Activated T-cell treated with anti-CD3 and anti-CD28 coated beads for 4 hours (primary cell): ENCODE measurements at places on chromosomes 5 and 9.
A peak's percentile ranks its signal among the peaks of the same experiment; 100 is the strongest.

GRCh38 chr5:55993013-55993412, 1.8 kb downstream of the IL6ST start:
- DNase-seq: no peak

- DNase-seq: no peak
These were observed 10.8 kb downstream of the TNFSF8 start for GRCh38 chr9:114919611-114920010.

DNA sequence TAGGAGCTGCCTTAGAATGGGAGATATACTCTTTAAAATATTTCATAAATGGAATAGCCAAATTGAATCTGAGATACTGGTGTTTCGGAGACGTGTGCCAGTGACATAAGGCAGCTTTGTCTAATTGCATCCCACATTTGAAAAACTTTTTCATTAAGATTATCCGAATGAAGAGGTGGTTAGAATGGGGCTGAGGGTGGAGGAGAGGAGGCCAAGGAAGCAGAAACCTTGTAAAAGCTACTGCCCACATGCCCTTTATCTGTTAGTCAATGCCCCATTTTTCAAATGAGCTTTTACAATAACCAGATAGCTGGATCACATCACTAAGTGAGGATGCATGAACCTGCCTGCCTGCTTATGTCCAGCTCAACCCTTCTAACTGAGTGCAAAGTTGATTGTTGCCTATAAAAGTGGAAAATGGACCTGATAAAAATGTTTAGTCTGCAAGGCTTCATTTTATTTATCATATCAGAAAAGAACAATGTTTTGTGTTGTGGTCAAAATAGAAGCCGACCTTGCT, 34.8 kb downstream of the SNX24 start:
- no peak for DNase-seq

DNA sequence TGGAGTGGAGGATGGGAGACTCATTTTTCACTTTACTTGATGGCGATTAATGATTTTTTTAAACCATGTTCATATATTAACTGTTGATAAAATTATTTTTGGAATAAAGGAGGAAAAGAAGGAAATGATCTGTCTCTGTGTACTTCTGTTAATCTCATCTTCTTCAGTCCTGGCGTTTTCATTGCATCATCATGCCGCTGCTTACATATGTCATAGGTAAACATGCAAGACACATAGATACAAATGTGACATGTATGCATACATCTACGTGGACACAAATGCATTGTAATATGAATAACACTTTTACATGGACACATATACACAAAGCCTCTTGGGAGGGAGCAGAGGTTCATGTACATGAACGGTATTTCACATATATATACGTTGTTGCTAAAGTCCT, 10.0 kb downstream of the TMEM174 start:
- no peak for DNase-seq

DNA sequence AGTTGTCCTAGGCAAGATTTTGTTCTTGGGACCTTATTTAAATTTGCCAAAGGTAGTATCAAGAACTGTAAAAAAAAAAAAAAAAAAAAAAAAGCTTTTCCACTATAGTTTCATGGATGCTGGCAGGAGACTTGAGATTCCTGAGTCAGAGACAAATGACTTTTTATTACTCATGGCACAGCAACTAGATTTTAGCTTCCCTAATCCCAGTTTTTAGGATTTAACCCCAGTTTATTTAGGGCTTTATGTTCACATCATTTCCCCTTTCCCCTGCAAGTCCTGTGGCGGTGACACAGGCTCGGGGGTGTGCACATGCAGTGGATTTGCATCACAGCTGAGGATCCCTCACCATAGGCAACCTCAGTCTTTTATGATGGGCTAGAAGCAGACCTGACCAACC, 144.9 kb downstream of the GOLPH3 start:
- DNase-seq: no peak

GRCh38 chr9:12425878-12426864, 267.0 kb upstream of the TYRP1 start:
- no peak for DNase-seq

DNA sequence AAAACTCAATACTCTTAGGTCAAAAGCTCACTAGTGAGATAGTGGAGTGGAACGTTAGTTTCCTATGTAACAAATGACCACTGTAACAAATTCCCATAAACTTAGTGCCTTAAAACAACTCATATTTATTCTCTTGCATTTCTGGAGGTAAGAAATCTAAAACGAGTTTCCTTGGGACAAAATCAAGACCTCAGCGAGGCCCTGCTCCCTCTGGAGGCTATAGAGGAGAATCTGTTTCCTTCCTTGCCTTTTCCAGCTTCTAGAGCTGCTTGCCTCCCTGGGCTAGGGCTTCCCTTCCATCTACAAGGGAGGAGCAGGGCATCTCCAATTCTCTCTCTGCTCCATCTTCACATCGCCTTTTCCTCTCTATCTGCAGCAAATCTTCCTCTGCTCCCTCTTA, 32.0 kb downstream of the SEMA5A start:
- DNase-seq: no peak

- DNase-seq: no peak
These were observed 621 bp downstream of the FYB1 start for GRCh38 chr5:39218482-39219402.

DNA sequence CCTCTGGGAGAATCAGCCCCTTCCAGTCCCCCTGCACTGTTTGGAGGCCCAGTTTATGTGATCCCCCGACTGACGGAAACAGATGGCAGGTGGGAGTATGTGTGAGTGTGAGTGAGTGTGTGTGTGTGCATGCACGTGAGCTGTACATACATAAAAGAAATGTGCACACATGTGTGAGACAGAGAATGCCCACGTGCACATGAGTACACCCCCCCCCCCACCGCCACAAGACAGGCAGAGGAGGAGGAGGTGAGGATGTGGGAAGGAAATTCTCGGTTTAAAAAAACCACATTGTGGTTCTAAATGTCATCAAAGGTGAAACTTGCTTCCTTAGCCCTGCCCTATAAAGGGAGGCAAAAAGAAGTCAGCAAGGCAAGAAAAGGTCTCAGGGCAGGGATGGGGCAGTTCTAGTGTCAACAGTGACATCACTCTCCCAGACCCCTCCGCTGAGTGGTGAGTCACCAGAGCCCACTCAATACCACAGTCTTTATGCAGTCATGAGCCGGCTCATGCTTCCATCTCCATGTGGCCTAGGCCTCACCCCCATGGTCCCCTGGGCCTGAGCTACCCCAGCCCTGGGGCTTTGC, 79.2 kb upstream of the HSPA9 start:
- DNase-seq: peak; percentile 66

DNA sequence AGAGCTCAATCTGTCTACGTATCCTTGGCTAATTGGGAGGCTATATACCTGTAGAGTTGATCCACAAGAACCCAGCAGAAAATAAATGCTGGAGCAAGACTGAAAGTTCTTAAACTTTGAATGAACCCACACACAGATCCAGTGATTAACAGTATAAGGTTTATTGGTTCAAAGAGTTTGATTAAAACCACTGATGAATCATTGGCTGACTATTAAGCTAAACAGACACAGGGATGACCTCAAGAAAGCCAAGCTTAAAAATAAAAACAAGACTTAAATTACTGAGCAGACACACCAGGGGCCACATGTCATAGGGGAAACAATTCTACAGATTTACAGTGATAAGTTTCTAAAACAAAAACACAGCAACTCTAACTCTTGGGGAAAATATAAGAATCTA, 163.6 kb downstream of the SPATA31D1 start:
- DNase-seq: no peak

- DNase-seq: no peak
These were observed 4.6 kb downstream of the CSF1R start for GRCh38 chr5:150081541-150082283.

- no peak for DNase-seq
These were observed 436.7 kb downstream of the CETN3 start for GRCh38 chr5:89972901-89973300.

- no peak for DNase-seq
These were observed 6.5 kb downstream of the ORM2 start for GRCh38 chr9:114336157-114336556.

- DNase-seq: no peak
These were observed 75.1 kb downstream of the RXRA start for GRCh38 chr9:134401391-134401790.

- no peak for DNase-seq
These were observed 21.2 kb downstream of the FTMT start for GRCh38 chr5:121872856-121873255.

DNA sequence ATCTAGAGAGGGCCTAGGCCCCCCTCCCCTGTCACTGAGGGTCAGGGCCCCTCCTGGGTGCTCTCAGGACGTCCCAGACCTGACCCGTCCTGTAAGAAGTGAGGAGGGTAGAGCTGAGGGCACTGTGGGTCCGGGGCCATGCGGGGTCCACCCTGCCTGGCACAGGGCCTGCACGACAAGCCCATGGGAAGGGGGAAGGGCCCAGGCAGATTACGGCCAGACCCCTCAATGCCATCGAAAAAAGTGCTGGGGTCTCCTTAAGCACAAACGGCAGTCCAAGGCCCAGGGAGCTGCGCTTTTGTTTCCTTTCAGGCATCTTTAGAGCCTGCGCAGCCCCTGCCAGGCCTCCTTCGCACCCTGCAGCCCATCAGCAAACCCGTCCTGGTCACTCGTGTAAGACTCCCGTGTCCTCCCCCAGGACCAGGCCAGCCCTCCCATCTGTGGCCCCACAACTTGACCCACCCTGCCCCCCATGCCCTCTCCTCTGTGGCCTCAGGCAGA, 4.4 kb upstream of the EXOC3 start:
- DNase-seq: no peak

GRCh38 chr9:108160039-108160438, 670.5 kb upstream of the KLF4 start:
- no peak for DNase-seq

GRCh38 chr5:150640311-150641005, at the start of gene SYNPO:
Gene SYNPO (plus strand): TSS chr5:150640660. CDS start chr5:150648276, 7,616 bp downstream.
- DNase-seq: no peak

DNA sequence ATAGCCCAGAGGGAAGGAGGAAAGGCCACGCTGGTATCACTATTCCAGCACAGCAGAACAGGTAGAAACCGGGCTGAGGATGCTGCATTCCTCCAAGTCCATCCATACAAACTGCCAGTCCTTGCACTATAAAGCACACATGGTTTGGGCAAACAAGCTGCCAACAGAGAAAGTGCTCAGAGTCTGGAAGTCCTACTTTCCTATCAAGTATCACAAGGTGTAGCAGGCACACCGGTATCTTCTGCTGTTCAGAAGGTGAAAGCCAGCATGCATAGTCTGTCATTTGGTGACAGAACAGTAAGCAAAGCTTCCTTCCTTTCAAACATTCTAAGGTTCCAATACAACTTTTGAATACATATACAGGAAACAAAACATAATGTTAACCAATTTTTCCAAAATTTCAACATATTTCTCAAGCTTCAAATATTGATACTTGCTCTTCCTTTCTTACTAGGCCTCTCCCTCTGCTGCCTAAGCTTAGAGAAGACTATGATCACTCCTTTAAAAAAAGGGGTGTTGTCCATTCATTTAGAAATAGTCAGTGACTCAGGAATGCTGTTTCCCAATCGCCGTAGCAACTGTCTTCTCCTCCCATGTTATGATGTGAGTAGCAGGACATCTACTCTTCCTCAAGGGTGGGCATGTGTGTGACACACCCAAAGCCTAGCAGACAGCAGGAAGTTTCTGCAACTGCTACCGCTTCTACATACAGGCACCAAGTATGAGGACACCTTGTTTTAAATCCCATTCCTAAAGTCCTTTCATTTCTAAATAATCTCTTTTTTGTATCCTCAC, 14.7 kb downstream of the DIAPH1 start:
- no peak for DNase-seq
